ENCODE measurements at places on chromosomes 2 and 18. TPM values are rescaled to one million over a fixed set of nuclear protein-coding genes. Genes with fewer than 3 reads are reported as not detected.
A peak's percentile ranks its signal among the peaks of the same experiment; 100 is the strongest.

Gene GALNT5
- polyA plus RNA-seq = 0.35 TPM

GRCh38 chr18:63307551-63308200 is 11.9 kb downstream of the BCL2 start:
- no peak for DNase-seq

Gene LYPD6B
- 35.2 TPM for polyA plus RNA-seq

DNA sequence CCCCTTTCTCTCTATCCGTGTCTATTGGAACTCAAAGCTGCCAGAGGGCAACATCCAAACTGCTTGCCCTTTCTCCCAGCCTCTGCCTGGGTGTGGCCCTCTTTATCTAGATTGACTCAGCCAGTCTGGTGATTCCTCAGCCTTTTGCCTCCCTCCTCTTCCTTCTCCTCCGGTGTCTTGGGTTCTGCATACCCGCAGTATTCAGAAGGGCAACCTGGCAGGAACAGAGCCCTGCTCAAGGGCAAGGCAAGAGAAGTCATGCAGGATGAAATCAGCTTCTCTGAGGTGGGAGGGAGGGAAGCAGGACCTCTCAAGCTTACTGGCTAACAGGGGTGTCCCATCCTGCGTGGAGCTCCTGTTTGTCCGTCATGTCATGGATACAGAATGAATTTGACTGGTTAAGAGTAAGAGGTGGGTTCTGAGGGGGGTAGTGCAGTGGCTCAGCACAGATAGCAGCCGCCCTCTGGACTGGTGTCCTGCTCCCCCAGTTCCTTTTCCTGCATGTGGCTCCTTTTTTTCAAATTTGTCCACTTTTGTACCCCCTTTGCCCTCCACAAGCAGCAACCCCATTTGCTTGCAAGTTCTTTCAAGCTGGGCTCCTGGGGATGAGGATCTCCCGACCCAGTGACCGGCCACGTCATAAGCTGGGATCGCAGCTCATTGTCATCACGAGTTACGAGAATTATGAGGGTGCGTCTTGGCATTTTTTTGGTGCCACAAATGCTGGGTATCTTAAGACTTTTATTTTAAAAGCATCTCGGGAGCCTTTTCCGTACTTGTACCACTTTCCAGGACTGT is 154.1 kb downstream of the FHOD3 start:
- no peak for DNase-seq

Gene CLIP4
- polyA plus RNA-seq = 16.5 TPM

DNA sequence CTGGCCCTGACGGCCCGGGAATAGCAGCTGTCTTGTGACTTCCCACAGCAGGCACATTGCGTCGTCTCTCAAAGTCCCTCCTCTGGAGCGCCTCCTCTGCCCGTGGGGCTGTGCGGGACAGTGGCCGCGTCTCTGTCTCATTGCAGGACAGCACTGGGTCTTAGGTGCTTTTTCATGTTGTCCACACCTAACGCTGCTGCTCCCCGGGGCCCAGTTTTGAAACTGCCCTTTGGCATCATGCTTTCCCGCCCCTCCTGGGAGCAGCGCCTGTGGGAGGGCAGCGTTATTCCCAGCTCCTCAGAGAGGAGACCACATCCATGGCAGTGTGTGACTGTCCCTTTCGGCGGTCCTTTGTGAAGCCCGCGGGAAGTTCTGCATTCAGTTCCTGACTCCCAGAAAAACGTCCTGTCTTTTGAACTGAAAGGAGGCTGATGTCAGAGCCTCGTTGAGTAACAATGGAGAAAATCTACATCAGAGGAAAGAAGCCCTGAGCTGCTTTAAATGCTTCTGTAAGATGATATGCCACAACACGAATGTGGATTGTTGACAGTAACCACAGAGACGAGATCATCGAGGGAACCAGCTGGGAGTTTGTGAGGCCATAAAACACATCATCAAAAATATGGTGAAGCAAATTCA is 226.0 kb downstream of the FAM210A start:
- DNase-seq = no peak

DNA sequence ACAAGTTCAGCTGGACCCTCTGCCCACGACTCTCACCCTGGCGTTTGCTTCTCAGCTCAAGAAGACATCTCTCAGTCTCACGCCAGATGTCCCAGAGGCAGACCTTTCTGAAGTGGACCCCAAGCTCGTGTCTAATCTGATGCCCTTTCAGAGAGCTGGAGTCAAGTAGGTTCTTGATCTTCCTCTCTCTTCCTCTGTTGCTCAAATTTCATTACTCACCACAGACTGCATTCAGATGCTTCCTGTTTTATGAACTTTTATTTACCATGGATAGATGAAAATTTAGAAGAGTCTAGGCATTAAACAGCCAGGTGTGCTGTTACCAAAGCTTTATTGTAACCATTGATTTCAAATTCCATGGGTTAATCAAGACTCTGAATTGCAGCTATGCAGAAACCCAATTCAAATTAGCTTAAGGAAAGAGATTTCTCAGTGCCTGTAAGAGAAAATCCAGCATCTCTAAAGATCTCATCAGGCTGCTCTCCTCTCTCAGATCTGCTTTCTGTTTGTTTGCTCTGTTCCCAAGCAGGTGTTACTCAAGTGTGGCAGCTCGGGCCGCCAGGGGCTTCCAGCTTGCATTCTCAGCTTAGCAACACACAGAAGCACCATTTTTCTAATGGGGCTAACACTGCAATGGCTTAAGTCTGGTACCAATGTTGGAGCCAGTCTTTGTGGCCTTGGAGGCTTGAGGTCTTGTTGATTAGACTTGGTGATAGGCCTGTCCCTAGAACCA is 16.5 kb downstream of the SMARCAL1 start:
- no peak for DNase-seq

Gene RESP18
- polyA plus RNA-seq = not detected

- peak; percentile 76 for DNase-seq
Observed at GRCh38 chr2:44981714-44982108, 27.5 kb downstream of the SIX2 start.

Gene AQP12B
- polyA plus RNA-seq = 1.4 TPM

DNA sequence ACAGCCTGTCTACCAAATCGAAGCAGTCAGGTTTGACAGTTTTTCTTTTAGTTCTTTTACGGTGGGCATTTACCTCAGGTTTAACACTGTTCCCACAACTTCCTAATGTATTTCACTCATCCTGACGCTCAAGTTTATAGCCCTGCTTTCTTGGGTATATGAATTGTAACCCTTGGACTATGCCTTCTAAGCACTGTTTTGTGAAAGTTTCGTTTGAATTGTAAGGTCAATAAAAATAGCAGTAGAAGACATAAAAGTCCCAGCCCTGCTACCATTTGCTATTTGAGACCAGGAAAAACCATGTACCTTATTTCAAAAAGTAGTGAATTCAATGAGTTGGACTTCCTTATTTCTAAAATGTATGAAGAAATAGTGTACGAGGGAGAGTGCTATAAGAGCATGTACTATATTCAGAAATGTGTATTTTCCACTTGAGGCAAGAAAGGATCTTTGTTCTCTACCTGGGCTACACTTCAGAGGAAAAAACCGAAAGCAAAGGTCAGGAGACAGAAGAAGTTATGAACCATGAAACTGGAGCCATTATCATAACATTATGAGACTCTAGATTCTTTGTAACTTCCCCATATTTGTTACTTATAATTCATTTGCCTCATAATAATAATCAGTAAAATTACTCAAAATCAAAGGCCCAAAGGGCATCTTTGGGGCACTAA is 1.9 kb upstream of the ZC3H15 start:
- DNase-seq = no peak
